RPMI8226 (cell line): ENCODE measurements at places on chromosomes 1 and 21.
A peak's percentile ranks its signal among the peaks of the same experiment; 100 is the strongest.

- DNase-seq: no peak
Observed at GRCh38 chr1:8086055-8086454, 59.9 kb upstream of the ERRFI1 start.

DNA sequence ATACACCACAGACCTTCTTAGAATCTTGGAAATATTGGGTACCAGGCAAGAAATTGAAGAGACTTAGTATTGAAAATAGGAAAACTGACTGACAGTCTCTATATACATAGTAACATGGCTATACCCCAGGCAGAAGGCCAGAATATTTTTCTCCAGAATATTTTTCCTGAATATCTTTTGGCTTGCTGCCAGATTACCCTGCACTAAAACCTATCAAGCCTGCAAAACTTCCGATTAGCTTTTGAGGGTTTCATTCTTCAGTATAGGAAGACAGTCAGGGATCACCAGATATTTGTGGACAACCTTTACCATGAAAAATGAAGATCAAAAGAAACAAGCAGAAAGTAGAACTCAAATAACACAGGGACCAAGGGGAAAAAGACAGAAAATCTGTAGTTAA is 187.9 kb downstream of the LRRC7 start:
- DNase-seq: no peak

- DNase-seq: no peak
Observed at GRCh38 chr1:30912224-30912623, 3.7 kb upstream of the SDC3 start.

DNA sequence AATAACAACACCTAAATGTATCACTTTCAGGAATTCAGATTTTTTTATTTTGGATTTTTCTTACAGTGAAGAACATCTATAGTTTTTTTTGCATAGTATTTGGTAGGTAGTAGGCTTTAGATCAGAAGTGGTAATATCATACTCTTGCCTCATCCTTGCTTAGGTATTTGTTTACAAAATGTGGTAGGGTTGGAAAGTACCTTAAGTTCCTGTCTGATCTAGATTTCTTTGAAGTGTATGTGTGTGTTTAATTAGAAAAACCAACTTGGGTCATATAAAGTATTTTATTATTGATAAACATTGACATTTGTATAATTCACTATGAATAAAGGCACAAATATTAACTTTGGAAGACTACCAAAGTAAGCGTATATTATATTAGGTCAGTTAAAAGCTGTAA is 85.3 kb upstream of the GPR88 start:
- no peak for DNase-seq

DNA sequence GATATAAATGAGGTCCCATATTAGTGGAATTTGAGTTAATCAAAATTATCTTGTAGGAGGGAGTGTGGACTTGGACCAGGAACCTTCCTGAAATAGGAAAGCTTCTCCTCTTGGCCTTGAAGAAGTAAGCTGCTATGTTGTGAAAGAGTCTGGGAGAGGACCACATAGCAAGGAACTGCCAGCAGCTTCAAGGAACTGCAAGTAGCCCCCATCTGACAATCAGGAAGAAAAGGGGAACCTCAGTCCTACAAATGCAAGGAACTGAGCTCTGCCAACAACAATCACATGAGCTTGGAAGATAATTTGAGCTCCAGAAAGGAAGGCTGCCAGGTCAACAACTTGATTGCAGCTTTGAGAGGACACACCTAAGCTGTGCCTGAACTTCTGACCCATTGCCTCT is 8.2 kb upstream of the PRMT6 start:
- no peak for DNase-seq

DNA sequence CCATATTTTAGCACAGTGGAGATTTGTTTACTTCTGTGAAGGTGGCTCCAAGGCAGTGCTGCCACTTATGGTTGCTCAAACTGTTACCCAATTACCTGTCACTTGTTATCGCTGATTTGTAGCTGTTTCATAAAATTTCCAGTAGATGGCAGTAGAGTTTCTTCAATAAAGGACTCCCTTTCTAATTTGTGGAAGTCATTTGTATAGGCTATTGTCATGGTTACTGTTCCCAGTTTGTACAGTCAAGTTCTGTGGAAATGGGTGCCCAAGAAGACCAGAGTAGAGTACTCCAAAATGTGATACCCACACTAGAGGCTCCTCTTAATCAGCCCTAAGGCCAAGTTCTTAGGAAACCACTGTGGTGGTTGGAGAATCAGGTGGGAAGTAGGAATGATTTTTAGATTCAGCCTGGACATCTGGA is 186.1 kb downstream of the CLEC20A start:
- peak; percentile 62 for DNase-seq

GRCh38 chr1:197725044-197725443 is 50.2 kb downstream of the DENND1B start:
- DNase-seq: peak; percentile 14

GRCh38 chr1:168623003-168623828 is 46.8 kb downstream of the XCL1 start:
- no peak for DNase-seq

- DNase-seq: no peak
Observed at GRCh38 chr1:72230746-72231145, 51.6 kb downstream of the NEGR1 start.

GRCh38 chr1:58190267-58190988 is 356.1 kb downstream of the OMA1 start:
- no peak for DNase-seq

- DNase-seq: peak; percentile 72
Observed at GRCh38 chr1:212291505-212292134, 6.4 kb downstream of the PPP2R5A start.

GRCh38 chr1:71364236-71364635 is 283.4 kb upstream of the ZRANB2 start:
- no peak for DNase-seq

DNA sequence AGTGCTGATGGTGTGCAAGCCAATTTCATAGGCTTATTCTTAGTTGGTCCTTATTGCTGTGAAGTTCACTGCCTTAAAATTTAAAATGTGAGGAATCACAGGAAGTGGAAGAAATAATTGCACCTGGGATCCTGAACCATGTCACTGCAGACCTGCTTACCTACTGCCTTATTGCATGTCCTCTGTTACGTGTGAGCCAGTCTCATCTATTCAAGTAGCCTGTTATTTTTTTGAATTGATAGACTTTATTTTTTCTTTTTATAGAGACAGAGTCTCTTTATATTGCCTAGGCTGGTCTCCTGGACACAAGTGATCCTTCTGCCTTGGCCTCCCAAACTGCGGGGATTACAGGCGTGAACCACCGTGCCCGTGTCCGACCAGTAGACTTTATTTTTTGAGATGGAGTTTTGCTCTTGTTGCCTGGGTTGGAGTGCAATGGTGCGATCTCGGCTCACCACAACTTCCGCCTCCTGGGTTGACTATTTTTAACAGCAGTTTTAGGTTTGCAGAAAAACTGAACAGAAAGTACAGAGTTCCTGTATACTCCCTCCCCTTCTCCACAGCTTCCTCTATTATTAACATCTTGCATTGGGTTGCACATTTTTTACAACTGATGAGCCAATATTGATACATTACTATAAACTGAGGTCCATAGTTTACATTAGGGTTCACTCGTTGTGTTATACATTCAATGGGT is 14.0 kb upstream of the DISC1 start:
- peak; percentile 84 for DNase-seq

- DNase-seq: no peak
Observed at GRCh38 chr1:184037849-184038591, 492 bp upstream of the COLGALT2 start.
